GM19239 (cell line): ENCODE measurements at places on chromosomes 12 and 14.

DNA sequence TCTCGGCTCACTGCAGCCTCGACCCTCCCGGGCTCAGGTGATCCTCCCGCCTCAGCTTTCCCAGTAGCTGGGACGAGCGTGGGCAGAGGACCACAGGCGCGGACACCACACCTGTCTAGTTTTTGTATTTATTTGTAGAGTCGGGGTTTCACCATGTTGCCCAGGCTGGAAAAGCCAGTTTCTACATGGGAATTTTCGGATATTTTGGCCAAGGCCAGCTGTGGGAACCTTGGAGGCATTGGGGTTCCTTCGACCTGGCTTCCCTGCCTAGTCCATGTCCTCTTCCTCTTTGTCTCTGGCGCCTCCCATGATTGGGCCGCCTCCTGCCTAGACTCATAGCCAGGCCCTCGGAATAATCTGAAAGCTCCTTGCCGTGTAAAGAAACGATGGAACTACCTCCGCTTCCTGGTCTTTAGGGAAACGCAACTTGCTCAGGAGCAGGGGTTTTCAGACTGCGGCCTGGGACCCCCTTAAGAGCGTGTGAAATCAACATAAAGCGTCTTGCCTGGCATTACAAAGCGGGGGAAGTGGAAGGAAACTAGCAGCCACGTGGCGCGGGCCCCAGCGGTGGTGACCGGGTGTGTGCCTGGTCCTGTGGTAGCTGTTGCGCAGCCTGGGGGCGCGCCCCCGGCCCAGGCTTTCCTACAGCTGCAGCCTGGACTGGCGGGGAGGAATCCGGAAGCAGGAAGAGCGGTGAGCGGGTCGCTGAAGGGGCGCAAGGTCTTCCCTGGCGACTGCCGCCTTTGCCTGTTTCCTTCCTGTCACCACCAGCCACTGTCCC is 1.4 kb upstream of the HSP90AA1 start:
- peak; percentile 30 for DNase-seq

DNA sequence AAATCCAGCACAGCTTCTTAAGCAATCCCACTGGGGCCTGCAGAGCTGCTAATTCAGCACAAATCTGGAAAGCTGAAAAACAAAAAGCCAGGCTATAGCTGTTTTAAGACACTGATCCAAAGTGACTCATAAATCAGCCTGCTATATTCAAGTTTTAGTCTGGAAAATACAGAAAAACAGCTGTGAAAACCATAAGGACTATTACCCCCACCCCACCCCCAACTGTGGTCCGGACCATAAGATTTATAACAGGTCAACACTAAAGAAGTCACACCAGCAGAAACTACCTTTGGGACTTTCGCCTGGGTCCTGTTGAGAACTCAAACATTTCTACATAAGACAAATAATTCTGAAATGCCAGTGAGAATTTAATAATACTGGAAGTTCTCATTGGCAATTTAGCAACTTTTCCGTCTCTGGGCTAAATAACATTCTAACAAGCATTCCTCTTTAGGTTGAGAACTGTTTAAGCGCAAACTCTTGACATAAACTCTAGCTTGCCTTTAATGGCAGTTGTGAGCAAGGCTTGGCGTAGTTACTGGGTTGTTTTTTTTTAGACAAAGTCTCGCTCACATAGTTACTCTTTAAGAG is 3.3 kb downstream of the LRIG3 start:
- no peak for DNase-seq

GRCh38 chr12:49055978-49056754 is 4.4 kb downstream of the KMT2D start:
- DNase-seq: peak; percentile 94

DNA sequence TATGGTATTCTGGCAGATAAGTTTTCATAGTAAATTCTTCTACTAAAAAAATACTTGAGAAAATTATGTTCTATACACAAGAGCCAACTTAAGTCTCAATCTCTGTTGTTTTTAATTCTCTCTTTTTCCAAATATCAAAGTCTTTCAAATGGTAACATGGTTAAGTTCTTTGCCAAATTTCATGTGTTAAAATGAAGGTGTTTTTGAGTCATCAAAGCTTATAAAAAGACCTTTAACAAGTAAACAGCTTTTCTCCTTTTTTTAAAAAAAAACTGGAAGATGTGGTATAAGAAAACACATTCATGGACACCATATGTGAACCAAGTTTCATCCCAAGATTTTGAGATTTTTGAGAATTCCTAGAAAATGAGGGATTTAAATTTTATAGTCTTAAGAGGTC is 111.3 kb downstream of the FOXG1 start:
- DNase-seq: no peak

GRCh38 chr12:5969156-5969973 is 24.3 kb upstream of the ANO2 start:
- no peak for DNase-seq

DNA sequence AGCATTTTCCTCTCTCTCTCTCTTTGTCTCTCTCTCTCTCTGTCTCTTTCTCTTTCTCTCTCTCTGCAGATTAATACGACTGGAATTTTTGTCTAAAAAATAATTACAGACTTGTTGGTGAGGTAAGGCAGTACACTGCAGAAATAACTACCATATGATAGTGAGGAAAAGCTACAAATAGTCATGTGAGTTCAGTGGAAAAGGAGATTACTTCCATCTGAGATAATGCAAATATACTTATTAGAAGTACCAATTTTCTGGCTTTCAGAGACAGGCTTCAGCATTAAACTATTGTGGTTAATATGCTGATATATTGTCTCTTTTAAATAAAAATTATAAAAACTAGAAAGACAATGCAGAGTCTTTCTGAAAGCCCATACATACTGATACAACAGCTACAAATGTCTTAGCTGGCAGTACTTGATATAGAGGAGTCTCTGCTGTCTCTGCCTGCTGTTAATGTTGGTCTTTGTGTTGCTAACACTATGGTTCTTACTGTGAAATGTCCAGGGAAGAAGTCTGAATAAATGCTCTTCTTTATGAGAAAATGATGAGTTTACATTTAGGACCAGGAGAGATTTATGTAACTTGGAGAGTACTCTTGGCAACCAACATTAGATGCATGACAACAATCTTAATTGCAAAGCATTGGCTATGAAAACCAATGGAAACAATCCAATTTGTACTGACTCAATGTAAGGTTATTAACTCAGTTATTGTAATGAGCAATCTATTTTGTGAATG is 167.0 kb downstream of the LRFN5 start:
- DNase-seq: no peak
